ENCODE measurements at places on chromosomes 11 and 22.

DNA sequence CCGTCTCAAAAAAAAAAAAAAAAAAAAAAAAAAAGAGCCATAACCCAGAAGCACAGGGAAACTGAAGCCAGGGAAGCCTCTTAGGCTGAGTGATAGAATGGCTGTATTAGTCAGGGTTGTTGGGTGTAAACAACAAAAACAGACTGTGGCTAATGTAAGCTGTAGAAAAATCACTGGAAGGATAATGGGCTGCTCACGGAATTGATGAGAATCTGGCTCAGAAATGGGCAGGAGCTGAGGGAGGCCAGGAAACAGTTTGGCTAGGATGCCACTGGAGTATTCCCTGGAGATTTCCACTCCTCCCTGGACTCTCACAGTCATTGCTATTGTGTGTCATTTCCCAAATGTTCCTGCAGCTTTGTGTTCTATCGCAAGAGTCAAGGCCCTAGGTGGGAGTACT lies 22.4 kb downstream of the SLC22A6 start:
- DNase-seq, result no peak
- no peak overlapping the region for H3K27ac ChIP-seq
- no peaks in the 10 kb centered on the region for H3K27me3 ChIP-seq
- H3K4me1 ChIP-seq, result no peaks in the 10 kb centered on the region
- no peaks in the 10 kb centered on the region for H3K36me3 ChIP-seq
- H3K4me3 ChIP-seq, result no peak overlapping the region

DNA sequence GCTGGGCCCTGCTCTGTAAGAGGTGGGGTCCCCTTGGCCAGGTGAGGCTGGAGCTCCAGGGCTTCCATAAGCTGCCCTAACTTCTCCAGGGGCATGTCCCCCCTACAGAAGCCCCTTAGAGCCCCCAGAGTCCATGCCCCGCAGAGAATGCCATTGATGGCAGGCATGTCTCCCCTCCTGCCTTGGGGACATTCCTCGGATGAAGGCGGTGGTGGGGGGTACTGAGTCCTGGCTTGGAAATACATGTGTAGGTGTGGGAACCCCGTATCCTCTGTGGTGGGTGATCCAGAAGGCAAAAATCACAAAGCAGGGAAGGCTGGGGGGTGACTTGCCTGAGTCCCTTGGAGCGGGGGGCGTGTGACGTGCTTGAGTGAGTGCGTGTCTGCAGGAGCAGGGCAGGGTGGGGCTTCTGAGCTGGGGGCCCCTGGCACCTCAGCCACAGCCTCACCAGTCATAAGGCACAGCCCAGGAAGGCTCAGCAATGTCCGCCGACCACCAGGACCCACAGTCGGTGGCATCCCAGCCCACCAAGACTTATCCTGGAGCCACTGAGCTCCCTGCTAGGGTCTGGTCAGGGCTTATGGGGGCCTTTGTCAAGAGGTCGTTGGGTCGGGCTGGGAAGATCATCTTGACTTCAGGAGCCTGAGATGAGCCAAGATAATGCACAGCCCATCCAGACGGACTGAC lies 69.8 kb upstream of the KCNQ1OT1 start:
- H3K27ac ChIP-seq, result no peak overlapping the region
- H3K4me1 ChIP-seq, result no peaks in the 10 kb centered on the region
- DNase-seq, result no peak
- no peak overlapping the region for H3K4me3 ChIP-seq
- H3K27me3 ChIP-seq, result no peaks in the 10 kb centered on the region
- no peaks in the 10 kb centered on the region for H3K36me3 ChIP-seq

DNA sequence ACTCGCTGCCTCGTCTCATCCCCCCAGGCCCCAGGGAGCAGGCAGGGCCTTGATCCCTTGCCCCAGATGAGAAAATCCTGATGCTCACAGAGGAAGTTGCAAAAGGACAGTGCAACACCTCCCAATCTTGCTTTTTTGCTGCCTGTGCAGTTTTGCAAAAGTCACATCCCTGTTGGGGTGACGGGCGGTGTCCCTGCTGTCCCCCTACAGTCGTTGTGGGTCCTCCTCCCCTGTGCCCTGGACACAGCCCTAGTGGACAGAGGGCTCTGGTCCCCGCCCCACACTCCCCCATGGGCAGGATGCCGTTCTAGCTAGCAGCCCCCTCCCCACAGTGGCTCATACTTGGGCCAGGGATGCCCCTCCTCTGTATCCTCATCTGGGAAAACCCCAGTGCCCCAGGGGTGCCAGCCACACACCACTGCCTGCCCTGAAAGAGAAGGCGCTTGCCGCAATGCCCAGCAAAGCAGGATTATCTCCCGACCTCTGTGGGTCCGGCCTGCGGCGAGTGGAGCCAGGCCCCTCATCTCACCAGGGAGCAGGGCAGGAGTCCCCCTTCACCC lies 18.4 kb upstream of the CTSD start:
- no peak overlapping the region for H3K27ac ChIP-seq
- peaks cover 7% of the 10 kb centered on the region for H3K27me3 ChIP-seq
- H3K36me3 ChIP-seq, result no peaks in the 10 kb centered on the region
- DNase-seq, result no peak
- H3K4me1 ChIP-seq, result no peaks in the 10 kb centered on the region

GRCh38 chr11:41921746-41922390 lies 462.4 kb upstream of the LRRC4C start:
- no peak overlapping the region for H3K4me3 ChIP-seq
- no peak for DNase-seq

- H3K27me3 ChIP-seq, result no peaks in the 10 kb centered on the region
- no peaks in the 10 kb centered on the region for H3K36me3 ChIP-seq
- no peak for DNase-seq
Observed at GRCh38 chr11:73195191-73196007, 22.7 kb upstream of the P2RY2 start.

GRCh38 chr11:122963961-122964360 lies 17.7 kb downstream of the BSX start:
- H3K36me3 ChIP-seq, result no peaks in the 10 kb centered on the region
- H3K27me3 ChIP-seq, result no peaks in the 10 kb centered on the region
- no peaks in the 10 kb centered on the region for H3K4me1 ChIP-seq
- H3K4me3 ChIP-seq, result no peak overlapping the region
- no peak overlapping the region for H3K27ac ChIP-seq
- no peak for DNase-seq

DNA sequence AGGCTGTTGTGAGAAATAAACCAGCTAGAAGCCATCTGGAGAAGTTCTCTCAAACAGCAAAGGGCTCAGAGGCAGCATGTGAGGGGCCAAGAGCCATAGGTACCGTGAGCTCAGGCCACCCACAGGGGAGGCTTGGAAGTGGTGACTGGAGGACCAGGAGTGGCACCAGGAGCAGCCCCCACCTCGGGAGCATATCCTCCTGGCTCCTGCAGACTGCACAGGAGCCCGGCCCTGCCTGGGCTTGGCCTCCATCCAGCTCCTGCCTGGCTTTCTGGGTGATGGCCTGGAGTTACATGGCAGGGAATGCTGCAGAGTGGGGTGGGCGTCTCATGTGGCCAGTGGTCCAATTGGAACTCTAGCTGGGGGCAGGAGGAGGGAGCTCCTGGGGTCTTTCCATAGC lies 4.2 kb upstream of the MPPED1 start:
- peaks cover 23% of the 10 kb centered on the region for H3K27me3 ChIP-seq
- no peak overlapping the region for H3K4me3 ChIP-seq
- DNase-seq, result no peak

GRCh38 chr22:23219822-23220484 lies 39.6 kb downstream of the BCR start:
- H3K27ac ChIP-seq, result no peak overlapping the region
- no peak for DNase-seq
- H3K4me1 ChIP-seq, result peaks cover 79% of the 10 kb centered on the region
- no peaks in the 10 kb centered on the region for H3K27me3 ChIP-seq
- H3K4me3 ChIP-seq, result no peak overlapping the region

DNA sequence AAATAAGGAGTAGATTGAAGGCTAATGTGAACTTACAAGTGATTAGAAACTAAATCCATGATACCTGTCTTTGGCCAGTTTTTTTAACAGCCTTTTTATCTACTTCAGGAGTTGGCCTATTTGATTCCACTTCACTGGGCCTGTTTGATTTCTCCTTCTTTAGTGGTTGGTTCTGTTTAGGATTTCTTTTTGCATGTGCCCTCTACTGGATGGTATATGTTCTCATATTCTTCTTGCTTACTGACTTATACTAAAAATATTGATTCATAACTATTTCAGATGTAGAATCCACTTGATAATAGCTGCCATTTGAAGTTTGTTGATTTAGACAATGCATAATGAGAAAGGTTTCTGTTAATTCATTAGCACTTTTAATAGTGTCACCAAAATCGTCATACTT lies 53.9 kb downstream of the USP47 start:
- no peak overlapping the region for H3K27ac ChIP-seq
- no peaks in the 10 kb centered on the region for H3K4me1 ChIP-seq
- no peak overlapping the region for H3K4me3 ChIP-seq
- no peaks in the 10 kb centered on the region for H3K27me3 ChIP-seq
- H3K36me3 ChIP-seq, result peaks cover 94% of the 10 kb centered on the region
- no peak for DNase-seq

- DNase-seq, result no peak
- peaks cover 93% of the 10 kb centered on the region for H3K27me3 ChIP-seq
- peaks cover 22% of the 10 kb centered on the region for H3K4me1 ChIP-seq
Observed at GRCh38 chr11:31800398-31801265, 10.5 kb downstream of the PAX6 start.

GRCh38 chr11:61045271-61045670 lies 57.0 kb upstream of the CD5 start:
- no peak for DNase-seq
- H3K27me3 ChIP-seq, result no peaks in the 10 kb centered on the region
- H3K4me3 ChIP-seq, result no peak overlapping the region

GRCh38 chr11:1390569-1391164 lies 933 bp downstream of the BRSK2 start:
- DNase-seq, result peak; percentile 48
- peaks cover 9% of the 10 kb centered on the region for H3K4me1 ChIP-seq
- peak overlapping the region; percentile 20 for H3K4me3 ChIP-seq
- peaks cover 30% of the 10 kb centered on the region for H3K27me3 ChIP-seq
- H3K36me3 ChIP-seq, result no peaks in the 10 kb centered on the region
- no peak overlapping the region for H3K27ac ChIP-seq

DNA sequence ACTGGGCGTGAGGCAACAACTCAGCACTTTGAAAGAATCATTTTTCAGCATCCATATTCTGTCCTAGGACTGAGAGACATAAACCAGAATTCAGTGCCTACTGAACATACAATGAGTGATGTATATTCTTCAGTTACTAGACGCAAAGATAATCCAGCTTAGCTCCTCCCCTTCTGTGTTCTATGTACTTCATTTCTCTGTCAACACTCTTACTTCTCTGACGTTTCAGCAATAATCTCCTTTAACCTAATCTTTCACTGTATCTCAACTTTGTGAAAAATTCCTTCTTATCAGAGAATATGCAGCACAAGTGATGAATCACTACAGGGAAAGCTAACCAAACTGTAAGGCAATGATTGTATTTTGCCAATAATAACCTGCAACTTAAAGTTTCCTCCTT lies 2.5 kb upstream of the OR51B5 start:
- no peak for DNase-seq
- H3K36me3 ChIP-seq, result no peaks in the 10 kb centered on the region
- no peak overlapping the region for H3K27ac ChIP-seq
- H3K27me3 ChIP-seq, result no peaks in the 10 kb centered on the region
- H3K4me3 ChIP-seq, result no peak overlapping the region
- no peaks in the 10 kb centered on the region for H3K4me1 ChIP-seq

- H3K27ac ChIP-seq, result no peak overlapping the region
- no peak for DNase-seq
- H3K27me3 ChIP-seq, result no peaks in the 10 kb centered on the region
- H3K4me1 ChIP-seq, result peaks cover 6% of the 10 kb centered on the region
- no peaks in the 10 kb centered on the region for H3K36me3 ChIP-seq
- no peak overlapping the region for H3K4me3 ChIP-seq
Observed at GRCh38 chr11:35241531-35241930, 102.6 kb downstream of the CD44 start.

GRCh38 chr22:32318361-32318760 lies 39.3 kb upstream of the RFPL3 start:
- no peak overlapping the region for H3K27ac ChIP-seq
- H3K4me3 ChIP-seq, result no peak overlapping the region
- no peak for DNase-seq
- no peaks in the 10 kb centered on the region for H3K4me1 ChIP-seq

DNA sequence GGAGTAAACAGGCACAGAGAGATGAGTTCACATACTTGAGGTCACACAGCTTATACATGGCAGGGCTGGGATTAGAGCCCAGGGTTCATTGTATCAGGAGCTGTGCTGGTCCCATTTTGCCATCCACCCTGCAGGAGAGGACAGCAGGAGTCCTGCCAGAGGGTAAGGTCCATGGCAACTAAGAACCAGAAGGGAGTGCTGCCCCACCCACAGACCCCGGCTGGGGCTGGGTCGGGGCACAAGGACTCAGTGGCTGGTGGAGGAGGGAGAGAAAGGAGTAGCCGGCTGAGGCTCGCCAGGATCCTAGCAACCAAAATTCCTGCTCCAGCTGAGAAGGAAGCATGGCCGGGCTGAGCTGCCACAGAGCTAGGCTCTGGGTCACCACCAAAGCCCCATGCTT lies 25.9 kb upstream of the TP53I11 start:
- H3K4me1 ChIP-seq, result peaks cover 34% of the 10 kb centered on the region
- H3K27ac ChIP-seq, result no peak overlapping the region
- no peak overlapping the region for H3K4me3 ChIP-seq
- H3K36me3 ChIP-seq, result no peaks in the 10 kb centered on the region
- H3K27me3 ChIP-seq, result no peaks in the 10 kb centered on the region
- DNase-seq, result no peak

- H3K4me3 ChIP-seq, result no peak overlapping the region
Observed at GRCh38 chr11:65102142-65103095, 6.4 kb downstream of the VPS51 start.

DNA sequence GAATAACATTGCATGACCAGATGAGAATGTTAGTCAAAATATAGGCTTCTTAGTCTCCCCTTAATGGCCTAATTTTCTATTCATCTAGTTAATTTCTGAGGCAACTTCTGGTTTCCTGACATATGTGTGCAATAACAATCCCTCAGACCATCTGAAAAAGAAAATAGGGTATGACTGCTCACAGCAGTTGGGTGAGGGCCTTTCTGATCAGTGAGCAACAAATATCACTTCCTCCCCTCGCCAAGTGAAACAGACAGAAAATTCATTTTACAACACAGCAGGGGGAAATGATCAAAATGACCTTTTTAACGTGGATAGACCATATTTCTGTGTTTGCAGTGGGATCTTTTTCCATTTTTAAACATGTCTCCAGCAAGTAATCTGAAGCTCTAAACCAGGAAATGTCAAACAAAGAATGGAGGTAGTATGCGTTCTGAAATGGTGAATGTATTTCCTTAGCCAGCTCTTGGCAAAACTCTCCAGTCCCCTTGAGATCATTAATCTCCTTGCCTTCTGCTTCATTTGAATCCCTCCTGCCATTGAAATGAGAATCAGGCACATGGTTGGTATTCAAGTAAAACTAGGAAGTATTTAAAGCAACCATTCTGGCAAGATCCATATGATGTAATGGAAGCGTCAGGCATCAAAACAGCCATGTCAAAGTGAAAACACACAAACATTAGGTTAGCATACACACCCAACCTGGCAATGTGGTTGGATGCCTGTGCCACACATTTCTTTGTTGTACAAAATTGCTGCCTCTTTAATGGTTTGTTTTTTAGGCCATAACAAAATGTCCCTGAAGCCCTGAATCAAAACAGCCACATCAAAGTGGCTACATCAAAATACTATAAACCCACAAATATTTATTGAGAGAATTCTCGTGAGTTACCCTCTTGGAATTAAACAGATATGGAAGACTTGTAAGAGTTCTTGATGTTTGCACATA lies 100.1 kb downstream of the SLC1A2 start:
- no peak overlapping the region for H3K4me3 ChIP-seq
- no peak for DNase-seq
- H3K27ac ChIP-seq, result peak overlapping the region; percentile 47
- H3K27me3 ChIP-seq, result no peaks in the 10 kb centered on the region
- H3K4me1 ChIP-seq, result peaks cover 4% of the 10 kb centered on the region
